ENCODE measurements at places on chromosomes 6 and 20.

DNA sequence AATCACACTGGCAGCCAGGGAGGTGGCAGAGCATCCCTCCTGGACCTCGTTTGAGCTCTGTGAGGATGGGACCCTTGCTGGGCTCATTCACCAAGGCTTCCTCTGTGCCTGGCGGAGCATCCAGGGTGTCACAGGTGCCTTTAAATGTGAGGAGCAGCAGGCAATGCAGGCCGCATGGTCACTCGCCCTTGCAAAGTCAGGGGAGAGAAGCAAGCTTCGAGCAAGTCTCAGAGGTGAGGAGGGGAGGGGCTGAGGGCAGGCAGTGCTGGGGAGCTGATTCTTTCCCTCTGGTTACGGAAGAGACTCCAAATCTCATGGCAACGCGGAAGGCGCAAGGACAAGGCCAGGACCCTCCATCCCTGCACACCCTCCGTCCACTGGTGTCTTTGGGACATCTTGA, 182.7 kb upstream of the PMEPA1 start:
- no peak for DNase-seq

GRCh38 chr6:26398555-26398954, 3.5 kb upstream of the BTN3A1 start:
- DNase-seq = no peak

DNA sequence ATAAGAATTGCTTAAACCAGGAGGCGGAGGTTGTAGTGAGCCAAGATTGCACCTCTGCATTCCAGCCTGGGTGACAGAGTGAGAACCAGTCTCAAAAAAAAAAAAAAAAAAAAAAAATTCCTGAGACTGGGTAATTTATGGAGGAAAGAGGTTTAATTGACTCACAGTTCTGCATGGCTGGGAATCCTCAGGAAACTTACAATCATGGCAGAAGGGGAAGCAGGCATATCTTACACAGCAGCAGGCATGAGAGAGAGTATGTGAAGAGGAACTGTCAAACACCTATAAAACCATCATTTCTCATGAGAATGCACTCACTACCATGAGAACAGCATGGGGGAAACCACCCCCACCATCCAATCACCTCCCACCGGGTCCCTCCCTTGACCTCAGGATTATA, 1.8 kb upstream of the FKBP1A start:
- DNase-seq = no peak

- DNase-seq = no peak
Observed at GRCh38 chr6:144534180-144534579, 249.0 kb downstream of the UTRN start.

- no peak for DNase-seq
Observed at GRCh38 chr20:33604991-33605370, 57.1 kb upstream of the C20orf144 start.

GRCh38 chr20:36819659-36820058, 46.1 kb upstream of the DSN1 start:
- no peak for DNase-seq

Measured in SW 1271 (cell line).